Endothelial cell (in vitro differentiated cells): ENCODE measurements at places on chromosomes 4 and X.

GRCh38 chr4:21517126-21517859 is 431.3 kb downstream of the KCNIP4 start:
- no peak for DNase-seq

DNA sequence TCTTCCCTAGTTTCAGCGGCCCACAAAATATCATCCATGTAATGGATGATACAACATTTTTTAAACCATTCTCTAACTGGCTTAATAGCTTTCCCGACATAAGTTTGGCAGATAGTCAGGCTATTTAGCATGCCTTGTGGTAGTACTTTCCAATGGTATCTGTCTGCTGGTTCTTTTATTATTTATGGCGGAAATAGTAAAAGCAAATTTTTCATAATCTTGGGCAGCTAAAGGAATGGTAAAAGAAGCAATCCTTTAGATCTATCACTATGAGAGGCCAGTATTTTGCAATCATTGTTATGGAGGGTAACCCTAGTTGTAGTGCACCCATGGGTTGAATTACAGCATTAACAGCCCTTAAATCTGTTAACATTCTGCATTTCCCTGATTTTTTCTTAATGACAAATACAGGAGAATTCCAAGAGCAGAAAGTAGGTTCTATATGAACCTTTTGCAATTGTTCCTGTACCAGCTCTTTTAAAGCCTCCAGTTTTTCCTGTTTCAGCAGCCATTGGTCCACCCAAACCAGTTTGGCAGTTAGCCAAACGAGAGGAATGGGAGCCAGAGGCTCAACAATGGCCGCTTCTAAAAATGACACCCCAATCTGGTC is 14.3 kb upstream of the HSD17B11 start:
- no peak for DNase-seq

DNA sequence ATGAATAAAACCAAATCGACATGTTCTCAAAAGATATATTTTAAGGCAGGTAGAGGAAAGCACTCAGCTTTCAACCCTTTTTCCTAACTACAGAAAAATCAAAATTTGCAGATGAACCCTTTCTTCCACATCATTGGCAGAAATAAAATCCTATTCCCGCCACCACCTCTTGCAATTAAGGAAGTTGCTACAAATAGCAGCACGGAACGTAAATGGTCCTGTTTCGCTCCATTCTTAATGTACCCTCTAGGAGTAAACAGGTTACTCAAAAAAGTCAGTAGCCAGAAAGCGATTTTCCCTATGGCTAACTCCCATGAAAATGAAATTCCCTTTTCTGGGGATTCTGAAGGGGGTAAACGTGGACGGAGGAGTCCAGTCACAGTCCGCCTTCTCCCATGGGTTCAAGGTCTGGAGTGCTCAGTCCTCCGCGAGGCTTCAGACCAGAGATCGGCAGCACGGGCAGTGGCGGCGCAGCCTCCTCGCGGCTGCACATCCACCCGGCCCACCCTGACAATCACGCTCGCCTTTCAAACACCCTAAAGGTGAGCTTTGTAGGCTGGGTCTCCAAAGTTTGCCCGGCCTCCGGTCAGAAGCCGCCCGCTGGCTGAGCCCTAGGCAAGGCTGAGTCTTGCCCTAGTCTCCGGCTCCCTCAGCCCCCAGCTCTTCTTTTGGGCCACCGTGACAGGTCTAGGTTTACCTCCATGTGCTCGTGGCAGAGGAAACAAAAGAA is 1.8 kb downstream of the ATP11C start:
- DNase-seq = peak; percentile 11

DNA sequence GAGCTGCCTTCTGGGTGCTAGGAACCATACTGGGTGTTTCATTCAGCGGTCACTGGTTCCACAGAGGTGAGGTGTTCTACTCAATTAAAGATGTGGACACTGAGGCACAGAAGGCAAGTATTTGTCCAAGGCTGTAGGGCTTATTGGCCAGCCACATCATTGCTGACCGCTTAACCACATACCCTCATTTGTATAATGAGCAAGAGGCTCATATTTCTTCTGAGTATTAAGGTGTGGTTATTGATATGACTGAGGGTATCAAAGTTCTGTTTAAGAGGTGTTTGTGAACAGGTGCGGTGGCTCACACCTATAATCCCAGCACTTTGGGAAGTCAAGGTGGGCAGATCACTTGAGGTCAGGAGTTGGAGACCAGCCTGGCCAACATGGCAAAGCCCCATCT is 14.3 kb downstream of the RNF4 start:
- DNase-seq = no peak

DNA sequence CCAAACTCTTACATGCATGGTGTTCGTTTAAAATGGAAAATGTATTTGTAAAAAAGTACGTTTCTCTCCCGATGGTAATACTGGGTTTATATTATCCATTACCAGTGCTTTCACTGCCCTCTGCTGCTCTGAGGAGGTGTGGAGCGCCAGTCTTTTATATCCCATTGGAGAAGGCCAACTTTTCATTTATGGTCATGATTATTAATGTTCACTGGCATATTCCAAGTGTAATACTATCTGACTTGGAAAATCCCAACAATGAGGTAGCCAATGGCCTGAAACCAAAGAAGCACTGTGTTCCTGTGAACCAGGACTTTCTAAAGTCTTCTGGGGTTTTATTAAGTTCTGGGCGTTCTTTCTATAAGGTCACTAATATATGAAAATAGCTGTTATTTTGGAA is 80.7 kb downstream of the SYNPO2 start:
- DNase-seq = peak; percentile 24

DNA sequence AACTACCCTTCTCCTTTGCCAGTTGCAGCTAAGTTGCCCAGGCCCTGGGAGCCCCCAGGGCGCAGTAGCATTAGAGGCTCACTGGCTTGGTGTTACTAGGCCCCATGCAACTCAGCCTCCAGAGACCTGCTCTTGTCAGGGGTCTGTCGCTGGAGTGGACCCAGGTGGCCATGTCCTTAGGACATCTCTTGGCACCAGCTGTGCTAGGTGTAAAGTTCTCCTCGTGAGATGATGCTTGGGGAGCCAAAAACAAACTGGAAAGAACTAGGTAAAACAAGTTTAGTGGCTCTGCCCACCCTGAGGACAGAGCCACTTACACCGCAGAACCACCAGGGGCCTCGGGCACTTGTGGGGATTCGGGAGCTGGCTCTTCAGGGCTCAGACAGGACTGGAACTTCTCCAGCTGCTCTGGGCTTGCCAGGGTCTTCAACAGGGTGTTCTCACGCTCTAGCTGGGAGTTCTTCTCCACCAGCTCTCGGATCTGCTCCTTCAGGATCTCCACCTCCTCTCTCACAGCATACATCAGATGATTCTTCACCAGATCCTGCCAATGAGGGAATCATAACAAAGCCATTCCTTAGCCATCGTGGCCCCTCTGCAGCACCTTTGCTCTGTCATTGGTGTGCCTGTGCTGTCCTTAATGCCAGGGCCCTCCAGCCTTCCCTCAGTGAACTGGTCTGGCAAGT is 61.2 kb downstream of the TSC22D3 start:
- no peak for DNase-seq

GRCh38 chr4:129362691-129363274 is 266.8 kb downstream of the C4orf33 start:
- peak; percentile 64 for DNase-seq

- DNase-seq = no peak
Observed at GRCh38 chr4:67632492-67632891, 68.5 kb downstream of the UBA6 start.

- DNase-seq = no peak
Observed at GRCh38 chrX:44871114-44871645, 1.8 kb upstream of the KDM6A start.

GRCh38 chr4:107050525-107051135 is 14.5 kb upstream of the DKK2 start:
- no peak for DNase-seq

- no peak for DNase-seq
Observed at GRCh38 chr4:186486172-186486571, 69.2 kb downstream of the MTNR1A start.

DNA sequence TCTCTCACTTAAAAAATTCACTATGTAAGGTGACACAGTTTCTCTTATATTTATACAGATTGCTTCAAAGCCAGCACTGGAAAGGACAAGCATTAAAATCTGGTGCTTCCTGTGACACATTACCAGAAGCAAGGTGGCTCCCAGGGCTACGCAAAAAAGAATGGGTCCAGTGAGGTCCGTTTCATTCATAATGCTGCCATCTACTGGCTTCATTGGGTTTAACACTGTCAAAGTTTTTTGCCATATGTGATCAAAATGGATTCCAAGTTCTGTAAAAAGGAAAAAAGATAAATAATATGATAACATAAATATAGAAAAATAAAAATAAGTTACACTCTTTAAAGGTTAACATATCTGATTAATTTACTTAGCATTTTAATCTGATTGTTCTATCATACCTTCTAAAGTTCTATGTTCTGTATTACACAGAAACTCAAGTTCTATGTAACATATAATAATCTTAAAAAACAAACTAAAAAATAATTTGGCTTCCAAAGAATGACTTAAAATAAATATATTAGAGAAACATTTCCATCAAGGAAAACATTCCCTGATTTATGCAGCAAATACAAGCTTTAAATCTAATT is 22.1 kb downstream of the YIPF7 start:
- DNase-seq = peak; percentile 61

- DNase-seq = peak; percentile 5
Observed at GRCh38 chrX:76428243-76429130, 977 bp downstream of the MAGEE1 start.

- DNase-seq = no peak
Observed at GRCh38 chr4:153497988-153498967, 32.1 kb downstream of the TMEM131L start.

- DNase-seq = peak; percentile 43
Observed at GRCh38 chr4:42655921-42656678, 805 bp downstream of the ATP8A1 start.

GRCh38 chr4:38068107-38068506 is 107.9 kb downstream of the PTTG2 start:
- no peak for DNase-seq

DNA sequence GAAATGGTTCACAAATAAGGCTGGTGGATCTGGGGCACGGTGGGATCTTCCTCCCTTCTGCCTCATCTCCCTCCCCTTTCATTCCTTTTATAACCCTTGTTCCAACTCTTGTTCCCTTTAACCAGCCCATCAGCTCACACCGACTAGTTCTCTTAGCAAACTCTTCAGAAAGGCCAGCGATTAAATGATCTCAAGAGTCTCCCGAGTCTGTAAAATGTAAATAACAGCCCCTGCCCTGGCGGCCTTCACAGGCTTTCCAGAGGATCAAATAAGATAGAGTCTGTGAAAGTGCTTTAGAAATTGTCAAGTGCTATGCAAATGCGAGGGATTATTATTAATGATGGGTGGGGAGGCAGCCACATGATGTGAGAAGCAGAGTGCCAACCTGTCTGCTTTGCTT is 27.1 kb downstream of the TSC22D3 start:
- no peak for DNase-seq

- DNase-seq = no peak
Observed at GRCh38 chr4:15720851-15721250, 18.0 kb downstream of the BST1 start.

DNA sequence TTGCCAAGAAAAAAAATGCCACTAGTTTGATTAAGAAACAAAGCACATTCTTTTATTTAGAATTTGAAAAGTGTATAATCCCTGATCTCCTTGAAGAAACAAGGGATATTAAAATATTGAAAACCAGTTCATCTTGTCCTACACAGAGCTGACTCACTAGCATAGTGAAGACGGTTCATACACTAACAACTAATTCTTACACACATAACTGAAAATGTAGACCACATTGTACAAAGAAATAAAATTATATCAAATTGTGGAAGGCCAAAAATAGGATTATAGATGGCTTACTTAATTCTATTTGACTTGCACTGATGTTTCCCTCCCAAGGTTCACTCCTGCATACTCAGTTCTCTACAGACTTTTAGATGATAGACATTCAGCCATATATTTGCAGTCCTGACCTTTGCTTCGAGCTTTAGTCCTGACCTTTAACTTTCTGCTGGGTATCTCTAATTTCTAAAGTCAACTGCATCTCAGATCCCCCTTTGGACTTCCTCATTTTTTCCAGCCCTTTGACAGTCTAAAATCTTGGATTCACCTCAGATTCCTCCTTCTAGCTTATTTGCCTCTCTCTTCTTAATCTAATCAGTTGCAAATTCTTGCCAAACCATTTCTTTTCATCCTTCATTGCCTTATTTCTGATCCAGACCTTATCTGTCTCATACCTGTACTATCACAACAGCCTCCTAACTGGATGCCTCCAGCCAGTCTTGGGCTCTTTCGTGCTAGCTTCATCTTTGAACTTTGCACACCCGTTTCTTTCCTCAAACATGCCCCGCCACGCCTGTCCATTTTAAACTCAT is 4.5 kb upstream of the WWC2 start:
- DNase-seq = no peak

GRCh38 chrX:39196192-39197102 is 395.2 kb downstream of the MID1IP1 start:
- DNase-seq = no peak

GRCh38 chr4:108047199-108047598 is 57.5 kb downstream of the HADH start:
- no peak for DNase-seq

DNA sequence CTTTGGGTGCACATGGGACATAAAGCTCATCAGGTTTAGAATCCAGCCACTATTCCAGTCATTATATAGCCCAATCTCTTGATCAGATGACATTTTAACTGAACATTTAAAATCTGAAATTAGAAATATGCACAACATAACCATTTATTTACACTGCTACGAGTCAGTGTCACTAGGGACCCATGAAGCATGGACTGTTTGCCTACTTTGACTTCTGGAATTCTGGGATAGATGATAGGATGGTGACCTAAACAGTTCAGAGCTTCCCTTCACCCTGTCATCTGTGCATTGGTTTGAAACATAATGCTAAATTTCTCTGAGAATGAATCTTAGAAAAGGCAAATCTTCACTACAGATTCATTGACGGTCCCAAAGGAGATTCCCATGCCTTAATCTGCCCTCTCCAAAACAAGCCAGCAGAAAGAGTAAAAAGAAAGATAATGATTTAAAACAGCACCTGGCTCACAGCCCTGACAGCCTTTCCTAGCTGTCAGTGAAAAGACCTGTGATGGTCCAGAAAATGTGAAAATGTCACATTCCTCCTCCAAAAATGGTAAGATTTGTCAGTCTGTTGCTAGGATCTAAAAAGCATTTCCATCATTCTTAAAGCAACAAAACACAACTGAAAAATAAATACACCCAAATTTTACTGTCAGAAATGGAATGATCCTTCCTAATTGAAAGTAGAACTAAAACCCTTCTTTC is 18.9 kb upstream of the HERC3 start:
- no peak for DNase-seq
